NCI-H1105 (cell line): ENCODE measurements at places on chromosomes 3 and 15.

DNA sequence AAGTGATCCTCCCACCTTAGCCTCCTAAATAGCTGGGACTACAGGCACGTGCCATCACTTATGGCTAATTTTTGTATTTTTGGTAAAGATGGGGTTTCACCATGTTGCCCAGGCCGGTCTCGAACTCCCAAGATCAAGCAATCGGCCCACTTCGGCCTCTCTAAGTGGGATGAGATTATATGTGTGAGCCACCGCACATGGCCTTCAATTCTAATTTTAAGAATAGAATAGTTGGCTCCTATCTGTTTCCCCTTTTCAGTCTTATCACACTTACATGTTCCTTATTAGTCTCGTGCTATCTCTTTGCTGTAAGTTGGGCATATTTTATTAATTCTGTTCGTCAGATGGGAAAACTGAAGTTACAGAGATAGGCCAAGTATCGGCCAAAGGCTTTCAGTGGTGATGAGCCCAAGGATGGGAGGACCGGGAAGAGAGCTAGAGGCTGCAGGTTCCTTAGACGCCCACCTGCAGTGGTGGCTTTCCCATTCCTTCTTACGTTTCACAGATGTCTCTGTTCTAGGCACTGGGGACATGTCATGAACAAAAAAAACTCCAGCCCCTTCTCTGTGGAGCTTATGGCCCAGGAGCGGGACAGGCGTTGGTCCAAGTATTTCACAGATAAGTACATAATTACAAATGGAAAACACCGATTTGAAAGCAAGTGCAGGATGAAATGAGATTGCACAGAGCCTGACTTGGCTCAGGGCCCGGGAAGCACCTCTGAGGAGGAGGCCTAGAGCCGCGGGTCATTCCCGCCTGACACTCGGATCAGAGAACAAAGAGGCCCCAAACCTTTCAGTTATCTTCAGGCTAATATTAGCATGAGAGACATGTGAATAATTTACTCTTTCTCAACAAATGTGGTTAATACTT, 91.1 kb upstream of the KLF13 start:
- DNase-seq: peak; percentile 83

- no peak for DNase-seq
Observed at GRCh38 chr3:83873550-83873949, 1085.2 kb upstream of the CADM2 start.

DNA sequence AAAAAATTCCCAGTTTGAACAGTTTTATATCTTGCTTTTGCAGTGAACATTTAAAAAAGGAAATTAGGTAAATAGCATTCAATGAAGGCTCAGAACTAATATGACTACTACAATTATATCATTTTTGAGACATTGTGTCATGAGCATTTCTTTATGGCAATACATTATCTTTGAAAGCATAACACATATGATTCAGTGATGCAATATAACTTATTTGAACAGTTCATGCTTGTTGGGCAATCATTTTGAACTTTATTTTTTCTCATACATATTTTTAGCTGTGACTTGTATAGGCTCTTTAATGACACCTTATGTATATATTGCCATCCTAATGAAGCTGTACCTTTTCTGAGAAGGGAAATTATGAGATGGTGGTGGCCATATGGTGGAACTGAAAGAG, 828.6 kb upstream of the NR2F2 start:
- DNase-seq: no peak

- DNase-seq: no peak
Observed at GRCh38 chr15:101108461-101108775, 143.4 kb downstream of the CHSY1 start.

- DNase-seq: no peak
Observed at GRCh38 chr15:57345584-57345983, 30.7 kb upstream of the CGNL1 start.

DNA sequence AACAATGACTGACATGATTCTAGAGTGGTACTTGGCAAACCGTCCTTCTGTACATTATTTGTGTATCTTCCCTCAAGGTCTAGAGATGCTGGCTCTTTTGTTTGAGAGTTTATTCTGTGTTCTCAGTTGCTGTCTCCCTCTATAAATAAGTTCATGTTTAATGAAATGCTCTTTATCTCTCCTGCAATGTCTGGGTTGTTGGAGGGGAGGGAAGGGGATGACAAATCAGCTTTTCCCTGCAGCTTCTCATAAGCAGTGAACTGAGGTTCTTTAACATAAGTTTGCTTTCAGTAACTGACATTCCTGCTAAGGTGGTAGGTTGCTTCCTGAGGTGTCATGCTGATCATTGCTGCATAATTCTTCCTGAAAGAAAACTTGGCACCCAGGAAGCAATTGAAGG, 21.8 kb downstream of the ITPR1 start:
- DNase-seq: no peak
